ENCODE measurements at places on chromosomes 5 and 9.
A peak's percentile ranks its signal among the peaks of the same experiment; 100 is the strongest.

- no peak for DNase-seq
Observed at GRCh38 chr9:126939821-126940221, 25.2 kb downstream of the RALGPS1 start.

DNA sequence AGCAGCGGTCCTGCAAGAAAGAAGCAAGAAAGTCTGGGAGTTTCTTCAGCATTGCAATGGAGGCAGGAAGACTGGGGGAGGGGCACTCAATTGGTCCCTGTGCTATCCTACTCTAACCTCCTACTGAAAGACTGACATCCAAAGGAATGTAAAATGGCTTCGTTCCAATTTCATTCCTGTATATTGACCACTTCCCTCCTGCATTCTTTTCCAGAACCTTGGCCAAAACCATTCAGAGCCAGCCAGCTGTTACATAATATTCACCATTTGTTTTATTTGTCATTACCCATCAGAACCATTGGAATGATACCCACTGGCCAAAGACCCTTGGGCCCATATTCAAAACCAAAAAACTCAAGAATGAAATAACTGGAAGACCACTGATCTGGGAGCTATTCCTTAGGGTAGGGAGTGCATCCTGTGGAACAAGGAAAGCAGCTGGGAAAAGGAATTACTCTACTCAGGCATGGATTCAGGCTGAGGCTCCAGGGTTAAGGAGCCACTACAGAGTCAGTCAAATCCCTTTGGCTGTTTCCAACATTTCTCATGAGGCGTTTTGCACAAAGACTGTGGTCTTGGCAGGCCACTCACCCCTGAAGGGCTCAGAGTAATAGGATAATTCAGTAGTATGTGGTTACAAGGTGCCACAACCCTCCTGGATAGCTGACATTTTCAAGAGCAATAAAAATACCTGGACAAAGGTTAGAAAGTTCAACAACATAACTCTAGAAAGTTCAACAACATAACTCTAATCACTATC, 148.7 kb upstream of the SLC1A3 start:
- peak; percentile 91 for DNase-seq

DNA sequence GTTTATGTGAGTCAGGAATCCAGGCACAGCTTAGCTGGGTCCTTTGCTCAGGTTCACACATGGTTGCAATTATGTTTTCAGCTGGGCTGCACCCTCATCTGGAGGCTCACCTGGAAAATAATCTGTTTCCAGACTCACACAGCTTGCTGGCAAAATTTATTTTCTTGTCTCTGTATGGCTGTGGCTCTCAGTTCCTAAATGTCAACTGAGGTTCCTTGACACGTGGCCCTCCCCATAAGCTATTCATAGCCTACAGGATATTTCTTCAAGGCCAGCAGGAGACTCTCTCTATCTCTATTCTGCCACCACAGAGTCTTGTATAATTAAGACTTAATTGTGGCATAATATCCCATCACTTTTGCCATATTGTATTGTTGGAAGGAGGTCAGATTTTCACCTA, 732.0 kb downstream of the CDH18 start:
- no peak for DNase-seq

GRCh38 chr9:124940521-124940893, 376 bp downstream of the GOLGA1 start:
- DNase-seq: no peak

DNA sequence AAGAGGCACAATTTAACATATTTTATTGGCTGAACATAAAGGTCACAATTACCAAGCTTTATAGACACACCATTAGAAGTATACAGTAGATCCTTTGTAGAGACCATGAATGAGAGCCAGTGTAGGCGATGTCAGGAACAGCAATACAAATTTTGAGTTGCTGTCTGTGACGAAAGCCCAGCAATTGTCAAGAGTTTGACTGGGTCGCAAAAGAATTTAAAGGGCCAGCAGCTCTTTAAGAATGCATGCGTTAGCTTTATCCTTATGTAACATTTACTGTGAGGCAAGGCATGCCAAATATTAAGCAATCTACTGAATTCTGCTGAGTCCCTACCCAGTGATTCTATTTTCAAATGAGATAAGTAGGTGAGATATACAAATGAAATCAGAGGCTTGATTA, 236.9 kb downstream of the ARRDC3 start:
- DNase-seq: no peak

DNA sequence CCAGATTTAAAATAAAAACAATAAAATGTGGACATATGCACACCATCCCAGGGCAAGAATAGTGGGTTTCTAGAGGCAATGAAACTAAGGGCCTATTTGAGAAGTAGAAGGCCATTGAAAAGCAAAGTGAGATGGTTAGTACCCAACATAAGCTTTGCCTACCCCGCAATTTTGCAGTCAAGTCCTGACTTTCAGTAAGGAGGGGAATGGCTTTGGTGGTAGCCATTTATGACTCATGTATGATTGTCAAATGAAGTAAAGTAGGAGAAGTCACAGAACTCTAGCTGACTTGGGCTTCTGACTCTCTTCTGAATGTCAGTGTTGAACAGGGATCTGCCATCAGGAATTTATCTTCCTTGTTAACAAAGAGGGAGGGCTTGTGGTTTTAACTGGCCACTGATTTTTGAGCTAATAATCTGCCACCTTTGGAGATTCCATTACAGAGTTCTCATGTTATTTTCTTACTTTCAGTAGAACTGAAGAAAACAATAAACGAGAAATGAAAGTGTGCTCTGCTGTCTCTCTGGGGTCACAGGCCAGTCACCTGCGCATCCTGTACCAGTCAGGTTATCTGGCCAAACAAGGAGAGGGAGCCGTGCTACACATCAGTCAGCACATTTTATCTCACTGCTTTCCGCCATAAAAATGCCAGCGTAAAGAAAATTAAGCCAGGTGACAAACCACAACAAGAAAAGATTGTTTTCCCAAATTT, 14.3 kb upstream of the SNCAIP start:
- DNase-seq: no peak

DNA sequence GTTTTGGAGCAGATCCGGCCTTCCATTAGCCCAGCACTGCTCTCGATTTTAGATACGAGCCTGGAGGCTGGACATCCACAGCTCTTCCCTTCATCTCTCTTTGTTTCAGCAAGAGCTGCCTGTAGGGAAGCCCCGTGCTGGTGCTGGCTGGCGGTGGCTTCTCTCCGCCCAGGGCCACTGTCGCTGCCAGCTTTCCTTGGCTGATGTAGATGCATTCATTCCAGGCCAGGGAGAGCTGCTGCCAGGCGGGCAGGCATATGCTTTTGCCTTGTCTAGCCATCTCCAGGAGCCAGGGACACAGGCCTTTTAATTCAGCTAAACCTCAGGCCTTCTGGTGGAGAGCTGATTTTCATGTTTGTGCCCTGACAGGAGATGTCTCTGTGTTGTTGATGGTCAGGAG, 409.3 kb upstream of the CLINT1 start:
- no peak for DNase-seq

DNA sequence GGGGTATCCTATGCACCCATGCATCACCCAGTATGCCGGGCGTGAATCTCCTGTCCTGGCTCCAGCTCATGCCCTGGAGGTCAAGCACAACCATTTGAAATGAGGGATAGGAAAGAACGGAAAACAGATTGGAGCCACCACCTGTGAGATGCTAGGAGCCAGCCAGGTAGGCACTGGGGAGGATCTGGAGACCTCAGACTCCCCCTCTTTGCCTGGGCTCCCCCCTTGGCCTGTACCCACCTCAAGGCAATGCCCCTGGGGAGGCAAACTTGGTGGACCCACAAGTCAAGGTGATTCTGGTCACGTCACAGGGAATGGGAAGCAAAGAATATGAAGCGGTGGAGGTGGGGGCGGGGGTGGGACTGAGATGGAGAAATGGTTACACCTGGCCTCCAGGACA, 92.6 kb downstream of the PAX5 start:
- DNase-seq: no peak

DNA sequence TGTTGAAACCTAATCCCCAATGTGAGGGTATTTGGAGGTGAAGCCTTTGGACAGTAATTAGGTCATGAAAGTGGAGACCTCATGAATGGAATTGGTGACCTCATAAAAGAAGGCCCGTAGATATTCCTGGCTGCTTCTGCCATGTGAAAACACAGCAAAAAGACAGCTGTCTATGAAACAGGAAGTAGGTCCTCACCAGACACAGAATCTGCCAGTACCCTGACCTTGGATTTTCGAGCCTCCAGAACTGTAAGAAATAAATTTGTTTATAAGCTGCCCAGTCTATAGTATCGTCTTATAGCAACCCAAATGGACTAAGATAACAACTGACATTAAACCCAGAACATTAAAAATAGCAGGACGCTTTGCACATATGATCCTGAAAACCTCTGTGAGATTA, 371.1 kb downstream of the SPOCK1 start:
- DNase-seq: no peak

- no peak for DNase-seq
Observed at GRCh38 chr9:107577140-107577776, 87.7 kb upstream of the KLF4 start.

DNA sequence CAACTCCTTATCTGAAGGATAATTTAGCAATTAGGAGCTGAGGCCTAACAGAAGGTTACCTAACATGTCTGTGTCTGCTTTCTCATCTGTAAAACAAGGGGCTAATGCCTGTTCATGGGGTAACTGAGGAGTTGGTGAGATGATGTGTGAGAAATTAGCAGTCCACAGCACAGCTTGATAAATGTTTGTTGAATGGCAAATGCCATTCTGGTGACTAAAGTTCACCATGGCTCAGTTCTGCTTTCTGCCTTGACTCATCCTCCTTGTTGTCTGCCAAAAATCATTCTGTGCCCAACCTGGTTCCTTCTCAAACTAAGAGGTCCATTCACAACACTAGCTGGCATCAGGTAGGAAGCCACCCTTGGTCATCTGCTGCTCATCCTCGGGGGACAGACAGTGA, 552.0 kb upstream of the KLF4 start:
- DNase-seq: peak; percentile 9

DNA sequence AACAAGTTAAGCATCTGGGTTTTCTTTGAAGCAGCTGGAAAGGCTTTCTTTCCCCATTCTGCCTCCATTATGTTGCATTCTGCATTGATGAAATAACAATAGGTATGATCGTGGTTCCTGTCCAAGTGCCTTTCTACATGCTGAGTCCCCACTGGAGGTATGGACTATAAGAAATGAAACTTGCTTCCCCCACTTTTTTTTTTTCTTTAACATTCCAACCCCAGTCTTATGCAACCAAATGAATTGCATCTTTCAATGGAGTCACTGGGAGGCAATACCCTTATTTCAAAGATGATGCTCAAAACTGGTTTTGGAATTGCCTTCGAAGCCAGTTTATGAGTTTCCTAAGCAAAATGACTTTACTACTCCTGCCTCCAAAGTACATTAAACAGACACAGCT, 58.9 kb downstream of the ARSB start:
- no peak for DNase-seq

- DNase-seq: no peak
Observed at GRCh38 chr5:35461530-35461929, 156.1 kb upstream of the SPEF2 start.

- no peak for DNase-seq
Observed at GRCh38 chr5:180343831-180344695, 9.1 kb downstream of the GFPT2 start.

- DNase-seq: peak; percentile 94
Observed at GRCh38 chr9:27154908-27155307, 45.9 kb downstream of the TEK start.

DNA sequence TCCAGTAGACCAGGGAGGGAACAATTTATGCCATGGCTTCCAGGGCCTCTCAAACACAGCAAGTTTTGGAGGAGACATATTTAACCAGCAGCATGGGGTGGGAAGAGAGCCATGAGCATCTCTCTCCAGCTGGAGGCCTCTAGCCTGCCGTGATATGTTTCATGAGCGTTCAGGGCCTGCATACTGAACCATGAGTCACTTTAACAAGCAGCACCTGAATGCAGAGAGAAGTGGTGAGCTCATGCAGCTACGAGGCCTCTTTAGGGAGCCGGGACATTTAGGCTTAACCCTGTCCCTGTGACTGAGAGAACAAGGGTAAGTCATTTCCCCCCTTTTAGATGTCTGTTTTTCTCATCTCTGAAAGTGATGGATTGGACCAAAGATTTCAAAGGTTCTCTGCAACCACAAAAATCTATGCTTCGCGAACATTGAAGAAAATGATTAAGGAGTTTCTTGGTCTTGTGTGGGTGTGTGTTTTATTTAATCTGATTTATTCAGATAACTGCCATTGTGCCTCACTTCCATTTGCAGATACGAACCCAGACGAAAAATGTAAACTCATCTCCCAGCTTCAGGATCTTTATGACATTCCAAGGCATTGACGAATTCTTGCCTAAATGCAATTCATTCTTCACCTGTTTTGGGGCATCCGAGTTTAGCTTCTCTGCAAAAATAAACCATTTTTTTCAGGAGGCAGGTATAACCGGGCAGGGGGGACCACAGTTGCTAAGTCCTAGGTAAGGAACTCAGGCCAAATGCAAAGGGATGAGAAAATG, 157.0 kb downstream of the GABBR2 start:
- peak; percentile 80 for DNase-seq

DNA sequence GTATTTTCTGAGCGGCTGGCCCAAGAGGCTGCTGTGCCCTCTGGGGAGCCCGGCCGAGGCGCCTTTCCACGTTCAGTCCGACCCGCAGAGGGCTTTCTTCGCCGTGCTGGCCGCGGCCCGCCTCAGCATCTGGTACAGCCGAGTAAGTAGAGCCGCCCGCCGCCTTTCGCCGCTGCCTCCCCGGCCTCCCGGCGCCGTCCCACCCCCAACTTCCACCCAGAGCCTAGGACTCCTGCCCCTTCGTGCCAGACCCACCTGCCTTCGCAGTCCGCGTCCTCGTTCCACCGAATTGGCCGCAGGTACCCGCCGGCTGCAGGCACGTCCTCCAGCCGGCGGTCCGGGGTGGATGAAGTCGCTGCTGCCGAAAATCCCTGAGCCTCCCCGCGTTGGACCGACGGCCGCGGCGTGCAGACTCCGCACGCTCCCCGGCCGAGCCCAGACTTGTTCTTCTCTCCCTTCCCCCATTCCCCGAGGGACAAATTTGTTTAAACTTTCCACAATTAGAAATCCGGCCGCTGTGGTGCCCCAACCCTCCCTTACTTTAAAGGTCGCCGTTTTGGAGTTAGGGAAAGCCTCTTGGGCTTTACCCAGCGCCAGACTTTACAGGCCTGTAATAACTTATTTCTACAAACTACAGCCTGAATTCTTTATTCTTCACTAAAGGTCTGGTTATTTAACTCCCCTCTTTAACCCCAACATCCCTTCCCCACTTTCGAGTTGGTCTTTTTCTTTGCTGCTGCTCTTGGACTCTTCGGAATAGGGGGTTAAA, 589 bp downstream of the RIC1 start:
- no peak for DNase-seq

DNA sequence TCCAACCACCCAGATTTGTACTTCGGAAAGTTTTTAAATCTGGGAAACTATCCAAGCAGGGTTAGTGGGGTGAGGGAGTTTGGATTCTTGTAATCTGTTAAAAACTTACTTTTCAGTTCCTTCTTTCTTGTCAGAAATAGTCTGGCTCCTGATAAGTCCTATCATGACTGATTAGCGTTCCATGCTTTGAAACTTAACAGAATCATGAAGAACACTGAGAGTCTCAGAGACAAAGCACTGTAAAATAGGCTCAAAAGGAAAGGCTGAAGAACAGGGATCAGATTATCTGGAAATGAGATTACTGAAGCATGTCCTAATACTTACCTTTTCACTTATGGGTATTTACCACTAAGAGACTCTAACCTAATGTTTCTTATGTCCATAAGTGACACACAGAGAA, 242.5 kb downstream of the ARRDC3 start:
- no peak for DNase-seq

Data from astrocyte of the cerebellum (primary cell).